NCI-H1048 (cell line): ENCODE measurements at places on chromosomes 7 and 10.

DNA sequence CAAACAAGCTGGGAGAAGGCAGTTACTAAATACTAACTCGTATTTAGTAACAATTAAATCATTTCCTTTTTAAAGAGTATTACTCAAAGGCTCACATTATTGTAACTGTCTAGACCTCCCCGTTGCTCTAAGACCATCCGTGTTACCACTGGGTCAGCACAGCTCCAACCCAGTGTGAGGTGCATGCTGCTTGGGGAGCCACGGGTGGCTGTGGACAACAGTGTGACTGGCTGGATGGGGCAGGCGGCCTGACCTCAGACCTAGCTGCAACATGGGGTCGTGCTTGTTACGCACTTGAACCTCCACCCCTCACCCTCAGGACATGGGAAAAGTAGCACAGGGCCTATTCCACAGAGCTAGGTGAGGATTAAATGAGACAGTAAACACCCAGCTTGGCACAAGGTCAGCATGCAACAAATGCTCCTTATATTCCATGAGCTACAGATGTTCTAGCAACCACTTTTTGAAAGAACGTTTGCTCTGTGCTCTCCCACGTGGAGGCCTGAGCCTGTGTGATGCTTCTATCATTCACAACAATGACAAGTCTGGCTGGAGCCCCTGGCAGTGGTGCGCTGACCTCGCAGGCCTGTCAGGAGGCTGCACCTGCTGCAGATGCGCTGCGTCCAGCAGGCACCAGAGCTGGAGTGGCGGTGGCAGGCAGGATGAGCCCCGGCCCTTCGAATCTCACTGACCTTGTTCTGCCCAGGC lies 135.7 kb downstream of the PKD1L1 start:
- DNase-seq = no peak

- DNase-seq = no peak
Observed at GRCh38 chr7:133076142-133076541, 5.7 kb downstream of the CHCHD3 start.

- DNase-seq = no peak
Observed at GRCh38 chr10:80684259-80684658, 146.6 kb downstream of the SH2D4B start.

DNA sequence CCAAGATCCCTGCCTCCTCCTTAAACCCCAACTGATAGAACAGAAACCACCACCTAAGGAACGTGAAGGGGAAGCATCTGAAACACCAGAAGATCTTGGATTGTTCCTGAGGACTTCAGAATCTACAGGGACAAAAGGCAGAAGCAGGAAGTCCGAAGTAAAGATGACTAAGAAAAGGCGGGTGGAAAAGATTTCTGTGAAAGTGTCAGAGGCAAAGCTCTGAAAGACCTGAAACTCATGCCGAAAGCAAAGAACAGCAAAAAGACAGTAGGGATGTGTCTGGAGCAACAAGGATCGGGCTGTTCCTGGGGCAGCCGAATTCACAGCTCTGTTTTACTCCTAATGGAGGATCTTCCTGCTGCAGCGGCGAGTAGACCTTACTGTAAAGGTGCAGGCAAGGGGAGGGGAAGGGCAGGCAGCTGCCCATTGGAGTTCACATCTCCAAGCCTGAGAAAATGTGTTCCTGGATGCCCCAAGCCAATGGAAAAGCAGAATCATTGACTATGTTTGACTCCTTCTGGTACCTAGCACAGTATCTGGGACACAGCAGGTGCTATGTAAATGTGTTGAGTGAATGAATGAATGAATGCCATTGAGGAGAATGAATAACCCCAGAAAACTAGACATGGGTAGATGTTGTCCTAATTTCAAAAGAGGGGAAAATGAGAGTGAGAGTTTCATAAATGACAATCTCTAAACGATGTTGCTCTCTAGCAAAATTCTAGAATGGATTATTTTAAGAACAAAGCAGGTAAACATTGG lies 40.4 kb downstream of the PDIA4 start:
- DNase-seq = no peak

GRCh38 chr7:27150568-27151340 lies 1.6 kb downstream of the HOXA3 start:
- peak; percentile 72 for DNase-seq

- DNase-seq = no peak
Observed at GRCh38 chr10:131625041-131625440, 275.8 kb upstream of the PPP2R2D start.

- no peak for DNase-seq
Observed at GRCh38 chr10:77959384-77959783, 32.8 kb upstream of the DLG5 start.
